ENCODE measurements at places on chromosomes 2 and 18. TPM values are rescaled to one million over a fixed set of nuclear protein-coding genes. Genes with fewer than 3 reads are reported as not detected.

KIAA1328 gene
- 4.3 TPM for total RNA-seq

SERPINE2 gene
- 7.2 TPM for total RNA-seq

TSPYL6 gene
- not detected for total RNA-seq

IL1F10 gene
- not detected for total RNA-seq

C2orf68 gene
- total RNA-seq = 13.7 TPM

ERBB4 gene
- under 0.01 TPM for total RNA-seq

NPHP1 gene
- 2.7 TPM for total RNA-seq

ALPG gene
- not detected for total RNA-seq

SERPINB12 gene
- not detected for total RNA-seq

IL18R1 gene
- total RNA-seq = 3.7 TPM

NPPC gene
- not detected for total RNA-seq

CIB4 gene
- total RNA-seq = not detected

G6PC2 gene
- not detected for total RNA-seq

TBR1 gene
- under 0.01 TPM for total RNA-seq

MROH2A gene
- not detected for total RNA-seq

ZC3H15 gene
- total RNA-seq = 83.5 TPM

FLACC1 gene
- total RNA-seq = 1.0 TPM

CYP27C1 gene
- under 0.01 TPM for total RNA-seq

EPAS1 gene
- total RNA-seq = 159 TPM

ANKZF1 gene
- total RNA-seq = 16.5 TPM

SH3RF3 gene
- 6.1 TPM for total RNA-seq

DNER gene
- 0.09 TPM for total RNA-seq

APOB gene
- 0.27 TPM for total RNA-seq

ABCA12 gene
- total RNA-seq = not detected

FEV gene
- total RNA-seq = not detected

LYPD6B gene
- not detected for total RNA-seq

AQP12A gene
- not detected for total RNA-seq

OSR1 gene
- total RNA-seq = not detected

TRIM54 gene
- total RNA-seq = not detected

CNTNAP5 gene
- total RNA-seq = 0.09 TPM

TEX44 gene
- total RNA-seq = not detected

CBLN2 gene
- 0.09 TPM for total RNA-seq

CFAP53 gene
- 0.28 TPM for total RNA-seq
